ENCODE measurements at places on chromosomes 6 and 20. TPM values are rescaled to one million over a fixed set of nuclear protein-coding genes. Genes with fewer than 3 reads are reported as not detected.
A peak's percentile ranks its signal among the peaks of the same experiment; 100 is the strongest.

DNA sequence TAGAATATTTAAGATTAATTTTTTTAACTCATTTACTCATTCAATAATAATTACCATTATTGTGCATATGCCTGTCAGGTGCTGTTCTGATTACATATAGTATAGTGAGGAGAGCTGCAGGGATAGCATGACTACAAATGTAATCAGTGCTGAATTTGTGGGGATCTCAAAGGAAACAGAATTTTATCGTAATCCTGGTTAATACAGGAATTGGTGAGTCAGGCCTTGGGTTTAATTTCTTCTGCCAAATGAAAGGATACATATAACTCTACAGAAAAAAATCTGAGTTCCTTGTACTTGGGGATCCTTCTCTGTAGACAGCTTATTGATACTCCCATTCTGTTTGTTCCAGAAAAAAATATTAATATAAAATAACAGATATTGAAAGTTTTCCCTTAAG lies 297.2 kb downstream of the GJA1 start:
- DNase-seq = no peak

DNA sequence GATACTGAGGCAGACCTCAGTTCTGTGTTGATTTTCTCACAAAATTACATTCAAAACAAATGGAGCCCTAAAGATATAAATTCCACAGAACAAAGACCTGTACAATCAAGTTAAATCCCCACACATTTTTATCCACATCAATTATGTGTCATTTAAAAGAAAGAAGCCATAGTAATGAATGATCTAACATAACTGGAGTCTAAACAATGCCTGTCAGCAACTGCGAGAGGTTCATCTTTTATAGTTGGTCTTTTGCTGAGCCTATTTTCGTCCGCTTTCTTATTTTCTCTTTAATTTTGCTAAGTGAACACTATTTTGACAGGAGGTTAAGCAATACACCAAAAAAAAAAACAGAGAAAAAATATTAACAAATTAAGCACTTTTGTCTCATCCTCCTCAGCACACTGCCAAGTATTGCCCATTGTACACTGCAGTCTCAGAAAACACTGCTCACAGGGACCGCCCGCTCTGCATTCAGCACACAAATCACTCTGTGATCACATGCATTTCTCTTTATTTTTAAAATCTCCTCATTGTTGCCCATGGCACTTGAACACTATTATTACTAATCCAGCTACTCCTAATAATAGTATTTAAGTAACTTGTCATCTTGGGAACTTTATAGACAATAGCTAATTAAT lies 140.8 kb downstream of the BTBD9 start:
- DNase-seq = no peak

GRCh38 chr6:119207971-119208725 lies 129.7 kb upstream of the FAM184A start:
- no peak for DNase-seq

GRCh38 chr20:42923348-42923918 lies 266.3 kb downstream of the PTPRT start:
- DNase-seq = no peak

DNA sequence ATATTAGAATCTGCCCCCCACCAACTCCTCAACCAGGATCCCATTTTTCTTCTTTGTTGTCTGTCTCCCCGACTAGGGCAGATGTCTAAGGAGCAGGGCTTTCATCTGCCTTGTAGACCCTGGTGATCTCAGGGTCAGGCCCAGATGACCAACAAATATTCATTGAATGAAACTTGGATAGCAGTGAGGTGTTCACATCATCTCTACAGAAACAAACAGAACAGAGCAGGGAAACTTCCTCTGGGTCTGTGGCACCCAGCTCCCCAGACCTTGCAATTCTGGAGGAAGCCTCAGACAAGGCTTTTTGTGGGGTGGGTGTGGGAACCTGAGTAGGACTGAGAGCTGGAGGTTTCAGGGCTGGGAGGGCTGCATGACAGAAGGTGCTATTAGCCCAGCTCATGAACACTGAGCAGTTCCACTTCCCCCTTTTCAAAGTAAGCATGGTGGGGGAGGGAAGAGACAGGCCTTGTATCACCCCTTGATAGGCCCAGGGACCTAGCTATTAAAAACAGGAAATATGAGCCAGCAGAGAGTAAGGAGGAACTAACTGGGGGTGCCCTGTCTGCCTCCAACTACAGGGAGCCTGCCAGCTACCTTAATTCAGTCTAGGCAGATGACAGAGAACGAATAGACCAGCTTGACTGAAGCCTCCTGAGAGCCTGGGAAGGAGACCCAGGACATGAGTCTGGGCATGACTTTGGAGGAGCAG lies 37.3 kb upstream of the TOP1 start:
- no peak for DNase-seq

DNA sequence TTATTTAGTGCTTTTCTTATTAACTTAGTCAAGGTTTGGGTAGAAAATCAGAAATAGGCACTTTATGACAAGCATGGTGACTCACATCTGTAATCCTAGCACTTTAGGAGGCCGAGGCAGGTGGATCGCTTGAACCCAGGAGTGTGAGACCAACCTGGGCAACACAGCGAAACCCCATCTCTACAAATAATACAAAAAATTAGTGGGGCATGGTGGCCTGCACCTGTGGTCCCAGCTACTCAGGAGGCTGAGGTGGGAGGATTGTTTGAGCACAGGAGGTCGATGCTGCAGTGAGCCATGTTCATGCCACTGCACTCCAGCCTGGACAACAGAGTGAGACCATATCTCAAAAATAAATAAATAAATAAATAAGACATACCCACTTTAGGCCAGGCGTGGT lies 51.3 kb upstream of the THEMIS start:
- no peak for DNase-seq

DNA sequence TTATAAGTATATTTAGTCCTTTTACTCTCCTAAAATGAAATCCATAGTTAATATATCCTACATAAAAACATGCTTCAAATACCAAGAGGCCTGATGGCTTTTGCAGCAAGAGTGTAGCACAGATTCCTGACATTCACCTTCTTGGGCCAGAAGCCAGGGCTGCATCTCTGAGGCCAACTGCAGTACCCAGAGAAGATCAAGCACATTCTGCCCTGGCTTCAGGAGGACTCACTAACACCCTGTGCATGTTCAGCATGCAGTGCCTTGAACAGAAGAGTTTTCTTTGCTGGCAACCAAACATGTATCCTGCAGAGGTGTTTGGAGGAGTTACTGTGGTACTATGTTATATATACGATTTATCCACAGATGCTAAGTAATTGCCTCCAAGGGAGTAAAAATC lies 90.3 kb downstream of the FHL5 start:
- DNase-seq = no peak

- DNase-seq = peak; percentile 87
Measured at GRCh38 chr20:46746956-46747526, 37.6 kb downstream of the SLC2A10 start.

DNA sequence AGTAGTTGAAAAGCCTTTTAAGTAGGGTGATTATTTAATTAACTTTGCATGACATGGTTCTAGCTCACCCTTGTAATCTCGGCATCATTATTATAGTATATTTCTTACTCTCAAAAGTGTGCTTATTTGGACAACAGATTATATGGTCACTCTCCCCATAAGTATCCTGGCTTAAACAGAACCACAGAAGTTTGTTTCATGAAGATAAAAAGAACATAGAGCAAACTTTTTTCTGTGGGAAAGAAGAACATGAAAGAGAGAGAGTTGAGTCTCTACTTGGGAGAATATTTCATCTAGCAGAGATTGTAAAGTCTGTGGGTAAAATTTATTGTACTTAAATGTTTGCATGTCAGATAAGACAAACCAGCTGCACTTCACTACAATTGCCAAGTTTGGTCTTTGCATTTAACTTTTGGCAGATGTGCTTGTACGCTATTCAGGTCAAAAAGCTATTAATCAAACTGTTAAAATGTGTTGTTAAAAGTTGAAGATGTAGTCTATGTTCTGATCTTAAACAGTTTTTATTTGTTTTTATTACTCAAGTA lies 33.4 kb upstream of the PRIM2 start:
- DNase-seq = no peak

GRCh38 chr6:80094017-80094416 lies 12.5 kb upstream of the BCKDHB start:
- no peak for DNase-seq

The PKHD1 gene
- total RNA-seq = not detected

The CLPSL1 gene
- not detected for total RNA-seq

The HELZ2 gene
- 25.5 TPM for total RNA-seq

The SPEF1 gene
- total RNA-seq = not detected
